ENCODE measurements at places on chromosomes 16 and 17.

- DNase-seq: no peak
These were observed 50.5 kb downstream of the GPR139 start for GRCh38 chr16:20023190-20023589.

DNA sequence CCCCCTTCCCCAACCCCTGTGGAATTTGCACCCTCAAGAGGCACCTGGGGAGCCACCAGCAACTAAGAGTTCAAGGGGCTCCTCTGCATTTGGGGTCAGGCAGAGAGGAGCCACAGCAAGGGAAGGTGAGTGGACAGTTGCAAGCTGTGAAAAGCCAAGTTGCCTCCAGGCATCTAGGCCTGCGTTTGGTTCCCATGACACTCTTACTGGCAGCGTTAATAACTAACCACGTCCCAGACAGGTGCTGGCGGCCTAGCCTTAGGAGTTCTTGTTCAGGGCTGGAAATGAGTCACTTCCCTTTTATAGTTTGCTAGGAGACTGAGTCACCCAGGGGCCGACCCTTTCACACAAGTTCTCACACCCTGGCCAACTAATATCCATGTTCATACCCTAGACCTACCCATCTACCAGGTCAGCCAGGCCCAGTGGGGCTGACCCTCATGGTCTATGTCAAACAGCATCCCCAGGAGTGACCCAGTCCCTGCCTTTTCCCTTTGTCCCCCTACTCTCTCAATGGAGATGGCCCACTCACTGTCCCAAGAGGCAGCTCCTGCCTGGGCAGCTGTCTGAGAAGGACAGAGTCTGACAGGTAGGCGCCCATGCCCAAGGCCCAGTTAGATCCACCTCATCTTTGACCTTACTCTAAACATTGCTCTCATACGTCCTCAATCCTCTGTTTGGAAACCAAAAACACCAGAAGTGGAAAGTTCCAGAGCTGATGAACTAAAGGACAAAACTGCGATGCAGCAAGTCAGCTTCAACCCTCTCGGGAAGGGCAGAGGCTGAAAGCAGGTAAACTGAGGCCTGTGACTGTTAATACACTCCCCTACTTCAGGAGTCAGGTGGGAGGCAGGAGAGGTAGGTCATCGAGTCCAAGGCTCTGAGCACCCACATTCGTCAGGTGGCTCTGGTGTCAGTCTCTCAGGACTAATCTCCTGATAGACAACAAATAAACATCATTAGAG is 300.6 kb downstream of the SOX9 start:
- no peak for DNase-seq

- DNase-seq: peak; percentile 95
These were observed at the start of gene RPTOR for GRCh38 chr17:80544655-80545498. RPTOR (plus strand) TSS chr17:80544838; CDS start chr17:80545630, 792 bp downstream.

- DNase-seq: no peak
These were observed 12.0 kb downstream of the MTHFSD start for GRCh38 chr16:86542756-86543750.

GRCh38 chr17:80337195-80337895 is 76.7 kb downstream of the RNF213 start:
- no peak for DNase-seq

- no peak for DNase-seq
These were observed 3.4 kb upstream of the NUBP1 start for GRCh38 chr16:10740000-10740844.

GRCh38 chr17:66975614-66976378 is 11.3 kb downstream of the CACNG4 start:
- DNase-seq: no peak

DNA sequence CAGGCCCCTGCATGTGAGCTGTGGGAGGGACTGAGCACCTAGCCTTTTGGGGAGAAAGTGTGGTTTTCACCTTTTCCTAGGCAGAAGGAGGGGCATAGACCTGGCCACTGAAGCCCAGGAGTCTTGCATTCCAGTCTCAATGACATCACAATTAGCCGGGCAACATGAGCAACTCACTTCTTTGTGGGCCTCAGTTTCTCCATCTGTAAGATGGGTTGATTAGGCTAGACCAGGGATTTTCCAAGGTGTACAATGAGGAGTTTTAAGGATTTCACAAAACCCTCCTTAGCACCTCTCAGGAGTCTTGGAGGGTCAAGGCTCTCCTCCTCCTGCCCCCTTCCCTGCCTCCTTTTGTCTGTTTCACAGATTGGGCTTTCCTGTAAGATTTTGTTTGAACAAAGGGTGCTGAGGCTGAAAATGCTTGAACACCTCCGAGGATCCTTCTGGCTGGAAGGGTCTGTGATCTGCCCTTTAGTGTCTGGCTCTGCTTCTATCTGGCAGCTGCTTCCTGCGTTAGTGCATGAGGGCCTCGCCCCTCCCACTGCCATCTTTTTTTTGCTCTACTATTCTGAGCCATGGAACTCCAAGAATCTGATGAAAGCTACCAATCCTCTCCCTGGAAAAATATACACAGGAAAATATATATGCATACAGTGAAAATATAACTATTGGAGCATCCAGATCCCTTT is 52.4 kb upstream of the ETV4 start:
- no peak for DNase-seq

DNA sequence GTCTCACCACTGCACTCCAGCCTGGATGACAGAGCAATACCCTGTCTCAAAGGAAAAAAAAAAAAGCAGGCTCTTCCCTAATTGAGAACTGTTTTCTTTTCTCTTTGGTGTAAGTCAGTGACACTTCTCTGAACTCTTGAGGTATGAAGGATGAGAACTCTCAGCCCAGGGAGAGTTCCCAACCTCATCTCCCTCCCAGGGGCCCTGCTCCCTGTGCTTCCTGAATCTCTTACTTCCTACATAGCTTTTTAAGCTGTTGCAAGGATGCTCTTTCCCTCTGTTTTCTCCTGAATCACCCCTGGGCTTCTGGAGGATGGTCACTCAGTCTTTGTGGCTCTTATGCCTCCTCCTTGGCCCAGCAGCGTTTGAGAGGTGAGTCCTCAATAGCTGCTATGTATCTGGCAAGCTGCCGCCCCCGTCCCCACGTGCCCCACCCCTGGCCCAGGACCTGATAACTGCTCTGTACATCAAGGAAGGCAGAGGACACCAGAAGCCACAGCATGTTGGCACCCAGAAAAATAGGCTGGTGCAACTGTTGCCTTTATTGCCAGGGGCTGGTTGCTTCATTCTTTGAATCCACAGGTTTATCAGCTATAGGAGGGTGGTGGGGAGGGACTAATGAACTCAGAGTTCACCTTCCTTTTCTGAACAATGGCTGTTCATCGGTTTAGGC is 24.0 kb downstream of the IGF2BP1 start:
- DNase-seq: no peak

DNA sequence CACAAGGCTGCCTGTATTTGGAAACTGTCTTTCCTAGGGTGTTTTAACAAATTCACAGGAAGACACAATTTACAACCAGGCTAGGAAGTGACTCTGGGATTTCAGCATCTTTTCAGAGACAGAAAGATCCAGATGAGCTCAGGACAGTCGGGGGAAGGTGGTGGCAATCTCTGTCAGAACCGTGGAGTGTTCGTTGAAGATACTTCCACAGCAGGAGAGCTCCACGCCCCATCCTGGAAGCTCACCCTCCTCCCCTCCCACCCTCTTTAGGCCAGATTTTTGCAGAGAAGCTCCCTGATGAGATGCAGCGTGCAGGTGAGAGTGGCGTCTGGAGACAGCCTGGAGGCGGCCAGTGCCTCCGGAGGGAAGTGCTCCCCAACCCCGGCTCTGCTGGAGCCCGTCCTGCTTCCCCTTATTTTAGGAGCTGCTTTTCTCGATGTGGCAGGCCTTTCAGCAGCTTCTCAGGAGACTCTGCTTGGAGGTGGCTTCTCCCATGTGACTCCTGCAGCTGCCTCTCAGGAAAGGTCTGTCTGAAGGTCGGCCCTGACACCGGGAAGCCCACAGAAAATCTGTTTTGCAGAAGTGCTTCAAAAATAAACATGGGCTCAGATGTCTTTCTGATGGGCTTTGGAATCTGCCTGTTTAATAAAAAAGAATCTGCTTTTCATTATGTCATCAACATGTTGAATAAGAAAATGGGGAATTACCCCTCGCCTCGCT is 186.4 kb upstream of the CHMP6 start:
- DNase-seq: no peak

GRCh38 chr17:39794249-39794970 is 56.7 kb downstream of the GRB7 start:
- no peak for DNase-seq

DNA sequence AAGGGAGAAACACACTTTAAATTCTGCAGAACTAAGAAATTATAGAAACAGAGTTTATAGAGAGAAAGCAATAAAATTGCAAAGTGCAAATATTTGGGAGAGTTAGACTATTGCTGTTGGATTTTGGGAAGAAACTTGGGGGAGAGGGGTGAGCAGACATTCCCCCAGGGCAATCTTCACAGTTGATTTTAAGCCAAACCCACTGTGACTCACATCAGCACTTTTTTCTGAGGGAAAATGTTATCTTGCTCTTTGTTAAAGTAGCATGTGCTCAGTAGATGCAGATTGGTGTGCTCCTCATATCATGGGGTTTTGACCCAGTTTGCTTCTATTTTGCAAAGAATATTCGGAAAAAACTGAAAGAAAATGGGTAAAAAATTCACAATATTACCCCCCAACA is 367.6 kb downstream of the CDH11 start:
- DNase-seq: no peak

GRCh38 chr17:5249615-5250014 is 15.0 kb upstream of the SCIMP start:
- DNase-seq: no peak

- no peak for DNase-seq
These were observed 2.8 kb upstream of the ALDH3A2 start for GRCh38 chr17:19645734-19646201.

- no peak for DNase-seq
These were observed 5.4 kb downstream of the ITGAE start for GRCh38 chr17:3795390-3796102.

DNA sequence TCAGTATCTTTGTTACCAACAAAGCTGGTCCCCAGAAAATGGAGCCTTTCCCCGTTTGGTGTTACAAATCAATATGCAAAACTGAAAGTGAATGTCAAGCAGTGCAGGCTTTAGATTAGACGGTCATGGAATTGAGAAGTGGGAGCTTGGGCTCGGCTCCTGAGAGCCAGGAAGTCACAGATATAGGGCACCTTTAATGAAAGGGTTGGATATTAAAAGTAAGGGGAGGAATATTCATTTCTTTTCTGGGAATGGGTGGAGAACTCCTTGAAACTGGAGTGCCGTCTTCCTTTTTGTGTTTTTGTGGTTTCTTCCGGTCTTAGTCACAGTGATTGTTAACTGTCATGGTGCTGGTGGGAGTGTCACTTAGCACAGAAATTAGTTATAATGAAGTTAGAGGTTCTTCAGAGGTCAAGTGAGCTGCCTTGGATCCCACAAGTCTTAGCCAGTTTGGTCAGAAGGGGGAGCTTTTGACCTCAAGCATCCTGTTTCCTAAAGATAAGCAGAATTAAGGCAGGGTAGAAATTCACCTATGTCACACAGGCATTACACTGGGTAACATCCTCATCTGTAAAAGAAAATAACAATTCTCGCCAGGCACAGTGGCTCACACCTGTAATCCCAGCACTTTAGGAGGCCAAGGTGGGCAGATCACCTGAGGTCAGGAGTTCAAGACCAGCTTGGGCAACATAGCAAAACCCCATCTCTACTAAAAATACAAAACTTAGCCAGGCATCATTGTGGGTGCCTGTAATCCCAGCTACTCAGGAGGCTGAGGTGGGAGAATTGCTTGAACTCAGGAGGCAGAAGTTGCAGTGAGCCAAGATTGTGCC is 9.6 kb upstream of the EIF1 start:
- no peak for DNase-seq

DNA sequence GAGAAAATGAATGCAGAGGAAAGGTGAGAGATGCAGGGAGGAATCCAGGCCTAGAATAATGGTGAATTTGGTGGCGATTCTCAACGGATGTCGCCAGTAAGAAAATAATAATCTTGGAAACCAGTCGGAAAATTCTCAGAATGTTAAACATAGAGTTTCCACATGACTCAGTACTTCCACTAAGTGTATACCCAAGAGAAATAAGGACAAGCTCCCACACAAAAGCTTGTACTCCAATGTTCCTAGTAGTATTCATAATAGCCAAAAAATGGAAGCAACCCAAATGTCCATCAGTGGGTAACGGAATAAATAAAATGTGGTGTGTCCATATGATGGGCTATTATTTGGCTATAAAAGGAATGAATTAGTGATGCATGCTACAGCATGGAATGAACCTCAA is 19.4 kb upstream of the ENGASE start:
- no peak for DNase-seq

GRCh38 chr16:85935974-85936760 is 37.2 kb downstream of the IRF8 start:
- DNase-seq: no peak

DNA sequence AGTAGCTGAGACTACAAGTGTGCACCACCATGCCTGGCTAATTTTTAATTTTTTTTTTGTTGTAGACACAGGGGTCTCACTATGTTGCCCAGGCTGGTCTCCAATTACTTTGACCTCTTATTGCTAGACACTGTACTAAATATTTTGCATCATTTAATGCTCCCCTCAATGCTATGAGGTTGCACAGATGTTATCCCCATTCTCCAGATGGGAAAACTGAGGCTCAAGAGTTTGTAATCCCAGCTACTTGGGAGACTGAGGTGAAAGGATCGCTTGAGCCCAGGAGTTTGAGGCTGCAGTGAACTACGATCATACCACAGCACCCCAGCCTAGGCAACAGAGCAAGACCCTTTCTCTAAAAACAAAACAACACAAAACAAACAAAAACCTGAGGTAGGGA is 443.3 kb upstream of the C16orf82 start:
- DNase-seq: peak; percentile 7

DNA sequence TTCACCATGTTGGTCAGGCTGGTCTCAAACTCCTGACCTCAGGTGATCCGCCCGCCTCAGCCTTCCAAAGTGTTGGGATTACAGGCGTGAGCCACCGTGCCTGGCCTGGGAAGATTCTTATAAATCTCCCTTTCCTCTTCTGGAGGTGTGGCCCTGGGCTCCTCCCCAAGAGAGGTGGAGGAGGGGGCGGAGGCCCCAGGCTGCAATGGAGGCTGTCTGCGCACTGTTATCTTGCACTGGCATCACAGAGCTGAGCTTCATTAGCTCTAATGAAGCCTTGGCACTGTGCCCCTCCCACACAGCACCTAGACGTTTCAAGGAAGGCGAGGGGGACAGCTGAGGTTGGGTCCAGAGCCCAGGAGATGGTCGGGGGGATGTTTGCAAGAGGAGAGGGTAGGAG is 7.5 kb downstream of the ARHGAP23 start:
- DNase-seq: no peak

GRCh38 chr16:85947230-85948137 is 48.5 kb downstream of the IRF8 start:
- no peak for DNase-seq

- no peak for DNase-seq
These were observed 28.3 kb upstream of the ST6GALNAC1 start for GRCh38 chr17:76671912-76672262.
